Stimulated activated CD8-positive, alpha-beta memory T cell treated with anti-CD3 and anti-CD28 coated beads, Interleukin-2, amount 100 ng/mL, for 1 hour (primary cell): ENCODE measurements at places on chromosomes 6 and 20.

- no peak for DNase-seq
Observed at GRCh38 chr6:169289619-169290339, 36.1 kb upstream of the THBS2 start.

- no peak for DNase-seq
Observed at GRCh38 chr6:2840749-2841061, 958 bp downstream of the SERPINB1 start.

- no peak for DNase-seq
Observed at GRCh38 chr20:7656687-7657467, 283.4 kb downstream of the HAO1 start.

- DNase-seq, result no peak
Observed at GRCh38 chr6:44663860-44664634, 276.5 kb downstream of the CDC5L start.

- no peak for DNase-seq
Observed at GRCh38 chr6:147389463-147389862, 119.0 kb upstream of the SAMD5 start.

- no peak for DNase-seq
Observed at GRCh38 chr20:61803416-61803914, 262.2 kb downstream of the TAF4 start.

DNA sequence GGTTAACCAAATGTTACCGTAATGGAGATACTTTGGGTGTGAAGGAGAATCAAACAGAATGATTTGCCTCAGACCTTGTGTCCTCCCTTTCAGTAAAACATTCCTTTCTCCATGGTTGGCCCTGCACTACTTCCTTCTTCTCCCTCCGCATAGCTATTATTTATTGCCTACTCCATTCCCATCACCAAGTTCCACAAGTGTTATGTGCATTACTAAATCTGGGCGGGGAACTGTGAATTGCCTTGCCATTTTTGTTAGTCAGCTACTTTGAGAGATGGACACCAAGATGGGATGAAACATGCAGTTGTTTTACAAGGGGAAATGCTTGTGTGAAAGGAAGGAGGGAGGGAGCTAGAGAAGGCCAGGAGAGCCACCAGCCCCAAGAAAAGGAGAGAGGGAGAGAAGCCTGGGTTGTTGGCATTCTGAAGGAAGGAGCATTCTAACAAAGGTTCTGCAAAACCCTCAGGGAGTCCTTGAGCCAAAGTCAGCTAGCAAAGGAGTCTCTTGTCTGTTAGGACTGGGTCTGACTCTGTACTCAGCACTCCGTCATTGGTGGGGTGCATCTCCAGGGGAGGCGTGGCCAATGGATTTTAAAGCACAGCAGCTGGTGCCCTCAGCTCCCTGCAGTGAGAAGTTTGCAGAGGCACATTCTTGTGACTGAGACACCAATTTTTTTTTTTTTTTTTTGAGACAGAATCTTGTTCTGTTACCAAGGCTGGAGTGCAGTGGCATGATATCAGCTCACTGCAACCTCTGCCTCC is 83.6 kb upstream of the CHD6 start:
- DNase-seq, result no peak

DNA sequence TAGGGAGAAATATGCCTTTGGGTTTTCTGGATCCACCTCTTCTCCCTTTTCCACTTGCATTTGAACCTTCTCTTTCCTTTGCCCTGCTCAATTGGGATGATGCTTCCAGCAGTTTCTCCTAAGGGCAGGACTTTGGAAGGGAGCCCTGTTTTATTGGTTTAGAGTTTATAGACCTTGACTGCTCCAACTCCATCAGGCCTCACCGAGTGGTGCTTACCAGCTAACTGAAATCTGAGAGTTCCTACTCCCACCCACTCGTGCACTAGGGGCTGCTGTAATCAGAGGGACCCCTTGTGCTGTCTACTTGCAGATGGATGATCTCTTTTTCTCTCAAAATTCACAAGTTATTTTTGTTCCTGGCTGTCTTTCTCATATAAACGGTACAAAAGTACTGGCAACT is 121.3 kb upstream of the SLC22A16 start:
- DNase-seq, result no peak

- DNase-seq, result no peak
Observed at GRCh38 chr20:34337982-34338726, 24.9 kb upstream of the ITCH start.

DNA sequence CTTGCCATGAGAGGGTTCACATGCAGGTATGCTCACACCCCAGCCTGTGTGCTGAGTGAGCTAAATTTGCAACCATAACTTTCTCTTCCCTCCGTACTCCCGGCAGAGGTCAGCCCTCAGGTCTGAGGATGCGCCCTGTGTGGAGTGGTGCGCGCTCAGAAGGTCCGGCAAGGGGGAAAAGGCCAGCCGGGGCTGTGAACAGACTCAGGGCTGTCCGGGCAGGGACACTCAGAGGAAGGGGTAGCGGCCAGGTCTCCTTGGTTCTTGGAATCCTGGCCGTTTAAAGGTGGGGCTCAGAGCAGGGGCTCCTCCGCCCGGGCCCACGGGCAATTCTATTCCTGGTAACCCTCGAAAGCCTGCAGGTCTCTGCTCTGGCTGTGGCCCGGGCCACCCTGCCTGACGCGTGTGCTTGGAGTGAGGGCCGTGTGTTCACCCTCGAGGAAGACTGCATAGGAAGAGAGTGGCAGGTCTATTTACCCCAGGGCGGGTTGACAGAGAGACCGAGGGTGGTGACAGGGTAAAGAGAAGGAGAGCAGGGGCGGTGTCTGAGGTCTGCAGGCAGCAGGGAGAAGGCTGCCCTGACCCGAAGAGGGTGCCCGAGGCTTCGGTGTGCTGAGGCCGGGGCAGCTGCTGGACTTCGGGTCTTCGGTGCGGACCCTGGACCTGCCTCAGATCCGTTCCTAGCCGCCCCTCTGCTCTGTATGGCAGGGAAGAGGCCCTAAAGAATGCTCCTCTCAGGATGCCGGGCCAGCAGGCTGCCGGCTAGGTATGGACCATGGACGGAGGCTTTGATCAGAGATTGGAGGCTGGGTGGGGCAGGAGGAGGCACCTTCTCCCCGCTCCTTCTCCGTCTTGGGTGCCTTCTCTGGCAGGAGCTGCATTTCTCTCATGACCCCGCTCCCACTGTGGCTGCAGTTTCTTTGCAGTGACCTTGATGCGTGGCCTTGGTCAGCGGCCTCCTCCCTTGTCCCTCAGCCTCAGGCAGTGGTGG is 131.1 kb upstream of the ARMC2 start:
- DNase-seq, result no peak
